ENCODE measurements at places on chromosomes 11 and 22. TPM values are rescaled to one million over a fixed set of nuclear protein-coding genes. Genes with fewer than 3 reads are reported as not detected.

GRCh38 chr11:126830216-126830806 is 170.3 kb downstream of the KIRREL3 start:
- no peak for DNase-seq

ABCG4 gene
- total RNA-seq: 0.23 TPM

- no peak for DNase-seq
Observed at GRCh38 chr11:133832096-133832990, 13.0 kb downstream of the SPATA19 start.

DNA sequence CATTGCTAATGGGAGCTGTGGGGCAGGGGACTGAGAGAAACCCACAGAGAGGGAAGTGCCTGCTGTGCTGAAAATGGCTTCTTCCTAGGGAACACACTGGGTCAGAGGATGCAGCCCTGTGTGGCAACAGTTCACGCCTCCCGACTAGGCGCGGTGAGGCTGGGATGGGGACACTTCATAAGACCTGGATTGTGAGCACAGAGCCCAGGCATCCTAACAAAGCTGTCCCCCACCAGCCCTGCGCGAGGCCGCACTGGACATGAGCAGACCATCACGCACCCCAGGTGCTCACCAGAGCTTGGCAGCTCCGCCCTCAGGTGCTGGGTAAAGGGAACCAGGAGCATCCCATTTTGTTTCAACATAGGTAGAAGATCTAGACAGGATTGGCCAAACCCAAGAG is 1.8 kb upstream of the KRTAP5-4 start:
- peak; percentile 62 for DNase-seq

GRCh38 chr22:33883561-33883960 is 36.7 kb downstream of the LARGE1 start:
- no peak for DNase-seq
